ENCODE measurements at places on chromosomes 2 and 18.

- H3K27me3 ChIP-seq: peaks cover 4% of the 10 kb centered on the region
- H3K27ac ChIP-seq: peak overlapping the region; percentile 61
- H3K36me3 ChIP-seq: peaks cover 38% of the 10 kb centered on the region
- no peak for DNase-seq
Observed at GRCh38 chr2:148896136-148896535, 21.1 kb downstream of the KIF5C start.

DNA sequence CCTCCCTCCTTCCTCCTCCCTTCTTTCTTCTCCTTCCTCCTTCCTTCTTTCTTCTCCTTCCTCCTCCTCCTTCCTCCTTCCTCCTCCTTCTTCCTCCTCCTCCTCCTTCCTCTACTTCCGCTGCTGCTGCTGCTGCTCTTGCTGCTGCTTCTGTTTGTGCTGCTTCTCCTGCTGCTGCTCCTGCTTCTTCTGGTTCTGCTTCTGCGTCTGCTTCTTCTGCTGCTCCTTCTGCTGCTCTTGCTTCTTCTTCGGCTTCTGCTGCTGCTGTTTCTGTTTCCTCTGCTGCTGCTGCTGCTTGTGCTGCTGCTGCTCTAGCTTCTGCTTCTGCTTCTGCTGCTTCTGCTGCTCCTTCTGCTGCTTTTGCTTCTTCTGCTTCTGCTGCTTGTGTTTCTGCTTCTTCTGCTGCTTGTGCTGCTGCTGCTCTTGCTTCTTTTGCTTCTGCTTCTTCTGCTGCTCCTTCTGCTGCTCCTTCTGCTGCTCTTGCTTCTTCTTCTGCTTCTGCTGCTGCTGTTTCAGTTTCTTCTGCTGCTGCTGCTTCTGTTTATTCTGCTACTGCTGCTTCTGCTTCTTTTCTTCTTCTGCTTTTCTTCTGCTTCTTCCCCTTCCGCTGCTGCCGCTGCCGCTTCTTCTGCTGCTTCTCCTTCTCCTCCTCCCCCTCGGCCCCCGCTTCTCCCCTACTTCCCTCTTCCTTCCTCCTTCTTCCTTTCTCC lies 8.6 kb downstream of the SNRNP27 start:
- no peak for DNase-seq
- no peaks in the 10 kb centered on the region for H3K4me1 ChIP-seq
- peak overlapping the region; percentile 74 for H3K27ac ChIP-seq
- H3K27me3 ChIP-seq: no peaks in the 10 kb centered on the region
- no peak overlapping the region for H3K4me3 ChIP-seq

DNA sequence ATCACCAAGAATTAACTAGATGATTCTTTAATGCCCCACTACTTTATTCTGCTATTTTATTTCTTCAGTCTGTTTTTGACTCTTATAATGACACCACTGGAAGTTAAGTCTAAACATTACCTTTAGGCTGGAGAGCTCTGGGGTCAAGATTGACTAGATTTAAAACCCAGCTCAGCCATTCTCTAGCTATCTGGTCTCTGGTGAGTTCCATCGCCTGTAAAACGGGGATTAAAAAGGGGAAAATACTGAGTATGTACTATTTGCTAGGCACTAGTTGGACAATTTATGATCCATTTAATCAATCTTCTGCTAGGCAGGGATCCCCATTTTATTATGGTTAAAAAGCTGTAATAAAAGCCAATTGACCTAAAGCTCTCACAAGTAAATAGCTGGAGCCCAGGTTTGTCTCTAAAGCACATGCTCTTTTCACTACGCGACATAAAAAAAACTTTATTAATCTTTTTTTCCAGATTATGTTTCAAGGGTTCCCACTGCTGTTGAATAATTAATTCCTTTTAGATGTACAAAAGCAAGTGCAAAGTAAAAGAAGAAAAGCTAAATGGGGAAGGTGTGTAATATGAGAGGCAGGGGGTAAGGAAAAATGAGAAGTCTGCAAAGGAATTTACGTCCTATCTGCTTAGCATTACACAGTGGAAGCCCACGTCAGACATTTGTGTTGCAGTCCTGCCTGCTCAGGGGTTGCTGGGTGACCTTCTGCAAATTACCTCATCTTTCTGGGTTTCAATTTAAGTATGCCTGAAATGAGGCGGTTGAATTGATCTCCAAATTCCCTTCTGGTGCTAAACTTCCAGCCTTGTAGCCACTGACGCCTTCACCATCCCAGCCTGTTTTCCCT lies 918 bp upstream of the NABP1 start:
- H3K36me3 ChIP-seq: no peaks in the 10 kb centered on the region
- peak overlapping the region; percentile 97 for H3K27ac ChIP-seq
- peak overlapping the region; percentile 95 for H3K4me3 ChIP-seq
- H3K4me1 ChIP-seq: peaks cover 41% of the 10 kb centered on the region
- no peak for DNase-seq

DNA sequence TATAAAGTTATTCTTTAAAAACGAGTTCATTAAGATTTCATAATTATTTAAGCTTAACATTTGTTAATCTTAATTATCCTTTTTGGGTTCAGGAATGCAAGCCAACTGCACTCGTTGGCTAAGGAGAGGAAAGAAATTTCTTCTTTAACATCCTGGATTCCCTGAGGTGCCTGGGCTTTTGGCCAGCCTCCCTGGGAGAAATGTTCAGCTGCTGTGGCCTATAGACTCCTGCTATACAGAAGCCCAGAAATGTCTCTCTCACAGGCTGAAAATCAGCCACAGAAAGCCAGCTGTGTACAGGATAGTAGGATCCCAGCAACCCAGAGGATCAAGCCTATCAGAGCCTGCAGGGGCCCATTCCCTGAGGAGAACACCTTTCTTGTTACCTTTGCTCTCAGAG lies 430.3 kb downstream of the XIRP2 start:
- DNase-seq: no peak
- H3K27ac ChIP-seq: no peak overlapping the region
- peaks cover 7% of the 10 kb centered on the region for H3K36me3 ChIP-seq
- H3K4me1 ChIP-seq: no peaks in the 10 kb centered on the region

GRCh38 chr2:127330753-127331152 lies 36.8 kb upstream of the ERCC3 start:
- peaks cover 42% of the 10 kb centered on the region for H3K36me3 ChIP-seq
- no peaks in the 10 kb centered on the region for H3K4me1 ChIP-seq
- DNase-seq: no peak
- no peak overlapping the region for H3K4me3 ChIP-seq
- H3K27me3 ChIP-seq: no peaks in the 10 kb centered on the region

DNA sequence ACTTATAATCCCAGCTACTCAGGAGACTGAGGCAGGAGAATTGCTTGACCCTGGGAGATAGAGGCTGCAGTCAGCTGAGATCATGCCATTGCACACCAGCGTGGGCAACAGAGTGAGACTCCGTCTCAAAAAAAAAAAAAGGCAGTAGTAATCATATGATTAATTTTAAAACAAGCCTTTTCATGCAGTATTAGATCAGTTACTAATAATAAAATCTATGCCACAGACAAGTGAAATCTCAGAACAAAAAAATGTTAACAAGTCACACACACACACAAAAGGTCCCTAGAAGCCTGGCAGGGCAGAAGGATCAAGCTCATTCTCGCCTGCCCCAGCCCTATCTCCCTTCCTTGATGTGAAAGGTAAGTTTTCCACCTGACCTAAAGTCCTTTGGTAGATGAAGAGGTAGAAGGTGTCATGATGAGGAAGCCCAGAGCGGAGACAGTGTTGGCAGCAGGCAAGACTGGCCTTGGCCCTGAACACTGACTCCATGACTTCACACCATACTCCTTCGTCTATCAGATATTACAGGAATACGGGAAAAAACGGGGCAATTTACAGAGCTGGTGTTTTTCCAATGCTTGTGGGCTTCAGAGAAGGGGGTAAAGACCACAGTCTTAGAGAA lies 10.6 kb downstream of the KDSR start:
- H3K4me1 ChIP-seq: no peaks in the 10 kb centered on the region
- H3K4me3 ChIP-seq: no peak overlapping the region
- H3K27me3 ChIP-seq: no peaks in the 10 kb centered on the region
- no peak overlapping the region for H3K27ac ChIP-seq
- peaks cover 61% of the 10 kb centered on the region for H3K36me3 ChIP-seq
- DNase-seq: no peak

DNA sequence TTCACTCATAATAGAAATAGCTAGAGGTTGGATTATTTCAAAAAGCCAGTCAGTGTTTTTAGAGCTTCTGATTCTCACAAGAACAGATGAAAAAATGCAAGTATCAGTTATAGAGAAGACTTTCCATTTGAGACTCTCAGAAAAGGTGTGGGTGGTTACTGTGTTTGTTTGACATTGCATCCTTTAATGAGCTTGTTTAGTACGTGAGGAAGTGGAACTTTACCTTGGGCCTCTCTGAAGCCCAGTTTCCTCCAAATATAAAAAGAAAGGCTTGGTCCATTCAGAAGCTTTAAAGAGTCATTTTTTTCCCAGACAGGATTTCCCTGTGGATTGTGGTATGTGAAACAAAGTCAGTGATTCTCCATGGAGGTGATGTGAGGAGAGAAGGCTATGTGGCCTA lies 89.9 kb upstream of the RANBP2 start:
- H3K27me3 ChIP-seq: peaks cover 4% of the 10 kb centered on the region
- H3K4me3 ChIP-seq: no peak overlapping the region
- peaks cover 67% of the 10 kb centered on the region for H3K4me1 ChIP-seq

- no peaks in the 10 kb centered on the region for H3K36me3 ChIP-seq
- DNase-seq: no peak
- peaks cover 17% of the 10 kb centered on the region for H3K4me1 ChIP-seq
- H3K27me3 ChIP-seq: peaks cover 58% of the 10 kb centered on the region
Observed at GRCh38 chr2:1856922-1857321, 112.6 kb upstream of the PXDN start.

GRCh38 chr2:150166313-150167051 lies 321.0 kb downstream of the RND3 start:
- peaks cover 22% of the 10 kb centered on the region for H3K4me1 ChIP-seq
- H3K36me3 ChIP-seq: no peaks in the 10 kb centered on the region
- H3K4me3 ChIP-seq: no peak overlapping the region

DNA sequence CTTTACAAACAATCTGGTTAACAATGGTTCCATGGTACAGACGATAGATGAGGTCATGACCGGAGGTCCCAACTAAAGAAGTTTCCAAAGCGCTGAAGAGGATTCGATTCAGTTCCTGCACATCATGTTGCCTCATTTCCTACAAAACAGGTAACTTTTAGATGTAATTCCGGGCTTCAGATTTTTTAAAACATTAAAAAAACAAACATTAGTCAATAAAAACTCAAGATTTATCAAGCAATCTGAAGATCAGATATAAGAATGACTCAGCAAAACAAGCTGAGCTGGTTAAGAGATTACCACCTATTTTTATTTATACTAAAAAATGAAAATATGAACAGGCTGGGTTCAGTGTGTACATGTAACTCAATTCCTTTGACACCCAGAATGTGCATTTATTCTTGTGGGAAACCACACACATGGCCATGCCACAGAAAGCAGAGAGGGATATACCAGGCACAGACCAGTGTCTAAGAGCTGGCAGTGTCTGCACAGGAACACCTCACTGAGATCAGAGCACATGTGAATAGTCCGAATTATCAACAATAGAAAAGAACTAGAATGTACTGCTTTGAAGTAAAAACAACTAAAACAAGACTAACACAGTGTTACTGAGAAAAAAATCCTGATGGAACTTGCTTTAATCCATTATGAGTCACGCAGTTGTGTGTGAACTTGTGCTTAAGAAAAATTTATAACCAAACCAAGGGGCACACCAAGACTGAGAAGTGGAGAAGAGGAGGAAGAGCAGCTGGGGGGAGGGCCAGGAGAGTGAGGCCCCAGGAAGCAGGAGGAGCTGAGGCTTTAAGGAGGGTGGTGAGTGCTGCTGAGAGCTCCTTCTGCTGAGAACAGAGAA lies 9.5 kb downstream of the USP40 start:
- peaks cover 2% of the 10 kb centered on the region for H3K27me3 ChIP-seq
- no peak overlapping the region for H3K4me3 ChIP-seq

DNA sequence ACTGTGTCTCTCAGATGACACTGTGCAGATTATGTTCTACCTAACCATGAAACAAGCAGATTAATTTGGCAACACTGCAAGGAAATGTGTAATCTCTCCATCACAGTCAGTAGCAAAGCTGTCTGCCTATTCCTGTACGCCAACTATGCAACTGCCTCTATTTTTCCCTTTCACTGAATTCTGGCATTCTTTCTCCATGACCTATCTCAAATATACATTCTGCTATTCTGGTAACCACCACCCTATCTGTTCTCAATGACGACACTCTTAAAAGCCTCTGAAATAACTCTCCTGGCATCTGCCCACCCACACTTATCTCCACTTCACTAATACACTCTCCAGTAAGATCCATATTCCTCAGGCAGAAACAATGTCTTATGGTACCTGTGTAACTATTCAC lies 78.7 kb downstream of the ABCA12 start:
- H3K27ac ChIP-seq: no peak overlapping the region
- peaks cover 3% of the 10 kb centered on the region for H3K27me3 ChIP-seq
- H3K36me3 ChIP-seq: no peaks in the 10 kb centered on the region
- DNase-seq: no peak

DNA sequence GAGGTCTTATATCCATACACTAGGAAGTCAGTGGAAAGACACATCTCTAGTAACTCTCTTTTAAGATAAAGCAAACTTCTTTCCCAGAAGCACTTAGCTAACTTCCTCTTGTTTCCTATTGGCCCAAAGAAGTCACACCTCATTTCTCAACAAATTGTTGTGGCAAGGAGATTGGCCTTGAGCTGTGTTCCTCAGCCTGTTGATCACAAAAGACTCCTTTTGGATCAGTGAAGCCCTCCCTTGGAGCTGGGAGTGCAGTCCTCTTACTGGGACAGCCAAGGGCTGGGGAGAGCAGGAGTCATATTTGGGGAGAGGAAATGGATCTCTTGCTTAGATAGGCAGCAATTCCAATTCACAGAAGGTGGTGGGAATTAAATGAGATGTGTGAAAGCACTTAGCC lies 51.2 kb upstream of the DAPL1 start:
- DNase-seq: no peak
- H3K27me3 ChIP-seq: peaks cover 16% of the 10 kb centered on the region
- H3K36me3 ChIP-seq: no peaks in the 10 kb centered on the region
- H3K4me1 ChIP-seq: peaks cover 65% of the 10 kb centered on the region
- H3K4me3 ChIP-seq: no peak overlapping the region

- H3K4me3 ChIP-seq: no peak overlapping the region
- no peaks in the 10 kb centered on the region for H3K4me1 ChIP-seq
- H3K27ac ChIP-seq: no peak overlapping the region
- no peak for DNase-seq
- H3K36me3 ChIP-seq: no peaks in the 10 kb centered on the region
- peaks cover 13% of the 10 kb centered on the region for H3K27me3 ChIP-seq
Observed at GRCh38 chr2:152028182-152028862, 70.5 kb downstream of the CACNB4 start.

- H3K4me3 ChIP-seq: peak overlapping the region; percentile 91
- peaks cover 3% of the 10 kb centered on the region for H3K27me3 ChIP-seq
- H3K4me1 ChIP-seq: peaks cover 88% of the 10 kb centered on the region
Observed at GRCh38 chr2:27072920-27073319, 1.5 kb upstream of the OST4 start.

DNA sequence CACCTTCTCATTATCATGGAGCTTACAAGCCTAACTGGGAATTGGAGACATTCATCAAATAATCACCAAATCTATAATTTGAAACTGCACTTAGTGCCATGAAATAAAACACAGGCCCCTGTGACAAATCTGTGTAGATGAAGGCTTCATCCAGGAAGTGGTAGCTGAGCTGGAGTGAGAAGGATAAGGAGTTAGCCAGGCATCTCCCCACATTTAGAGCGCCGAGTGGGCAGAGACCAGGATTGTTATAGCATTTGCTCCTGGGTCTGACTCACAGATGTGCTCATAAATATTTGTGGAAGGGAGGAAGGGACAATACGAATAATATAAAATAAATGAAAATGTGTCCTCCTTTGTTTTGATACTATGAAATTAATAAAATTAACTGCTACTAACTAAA lies 2.5 kb upstream of the MAT2A start:
- peaks cover 4% of the 10 kb centered on the region for H3K27me3 ChIP-seq
- H3K27ac ChIP-seq: peak overlapping the region; percentile 82
- H3K4me1 ChIP-seq: peaks cover 42% of the 10 kb centered on the region

All from nephron progenitor cell (in vitro differentiated cells).